ENCODE measurements at places on chromosomes 5 and 9. TPM values are rescaled to one million over a fixed set of nuclear protein-coding genes. Genes with fewer than 3 reads are reported as not detected.

- peak; percentile 50 for DNase-seq
Observed at GRCh38 chr9:122350577-122351355, 20.1 kb upstream of the PTGS1 start.

- DNase-seq = no peak
Observed at GRCh38 chr9:97459326-97459725, 42.1 kb upstream of the TMOD1 start.

AQP7 gene
- total RNA-seq = 3.6 TPM

GRCh38 chr5:1371218-1371971 lies 26.5 kb upstream of the CLPTM1L start:
- no peak for DNase-seq

GRCh38 chr5:15501091-15501791 lies 1.3 kb downstream of the FBXL7 start:
- peak; percentile 15 for DNase-seq

ANKRD20A1 gene
- total RNA-seq = not detected

- no peak for DNase-seq
Observed at GRCh38 chr5:53411388-53411787, 69.0 kb upstream of the FST start.

DNA sequence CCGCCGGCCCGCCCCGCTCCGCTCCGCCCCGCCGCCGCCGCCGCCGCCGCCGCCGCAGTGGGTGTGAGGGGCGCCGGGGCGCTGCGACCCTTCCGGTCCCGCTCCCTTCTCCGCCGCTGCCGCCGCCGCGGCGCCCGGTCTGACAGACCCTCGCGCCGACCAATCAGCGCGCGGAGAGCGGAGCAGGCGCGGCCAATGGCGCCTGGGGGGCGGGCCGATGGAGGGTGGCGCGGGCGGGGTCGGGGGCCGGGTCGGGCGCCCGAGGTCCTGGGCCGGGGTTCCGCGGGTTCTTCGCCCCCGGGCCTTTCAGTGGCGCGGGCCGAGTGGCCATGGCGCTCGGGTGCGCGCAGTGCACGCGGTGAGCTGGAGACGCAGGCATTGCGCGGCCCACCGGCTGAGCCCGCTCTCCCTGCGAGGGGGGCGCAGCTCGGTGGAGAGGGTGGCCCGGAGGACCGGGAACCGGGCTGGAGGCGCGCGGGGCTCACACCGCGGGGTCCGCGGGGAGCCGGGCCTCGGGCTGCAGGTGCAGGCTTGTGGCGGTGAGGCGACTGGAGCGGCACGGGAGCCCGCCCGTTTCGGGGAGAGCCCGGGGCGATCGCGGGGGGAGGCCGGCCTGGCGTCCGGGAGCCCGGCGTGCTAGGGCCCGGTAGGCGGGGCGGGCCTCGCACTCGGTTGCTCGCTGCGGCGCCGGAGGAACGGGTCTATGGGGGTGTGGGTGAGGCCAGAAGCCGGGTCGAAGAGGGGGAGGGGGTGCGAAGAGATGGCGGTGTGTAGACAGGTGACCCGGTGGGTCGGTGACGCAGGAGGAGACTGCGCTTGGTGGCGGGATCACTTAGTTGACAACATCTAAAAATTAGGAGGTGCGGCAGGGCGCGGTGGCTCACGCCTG lies at the start of gene MAPK9:
Gene MAPK9, minus strand, starts transcription at position 141 of the 889 bp plus-strand sequence. CDS start 11,522 bp downstream, outside the sequence.
- DNase-seq = peak; percentile 69

ZNF883 gene
- total RNA-seq = 0.13 TPM

DNA sequence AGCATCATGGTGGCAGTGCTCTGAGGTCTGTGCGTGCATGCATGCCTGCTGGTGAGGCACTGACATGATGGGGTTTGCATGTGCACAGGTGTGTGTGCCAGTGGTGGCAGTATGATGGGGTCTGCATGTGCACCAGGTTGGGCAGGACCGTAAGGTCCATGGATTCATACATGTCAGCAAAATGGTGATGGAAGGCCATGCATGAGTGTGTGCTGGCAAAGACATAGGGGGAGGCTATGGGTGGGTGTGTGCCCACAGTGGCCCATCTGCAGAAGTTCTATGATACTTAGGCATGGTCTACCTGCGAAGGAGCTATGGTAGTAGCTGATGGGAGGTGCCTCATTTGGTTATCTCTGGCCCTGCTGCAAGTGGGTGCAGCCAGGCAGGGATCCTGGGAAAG lies 348.0 kb upstream of the TARS1 start:
- no peak for DNase-seq

FGF1 gene
- 2.1 TPM for total RNA-seq

DNA sequence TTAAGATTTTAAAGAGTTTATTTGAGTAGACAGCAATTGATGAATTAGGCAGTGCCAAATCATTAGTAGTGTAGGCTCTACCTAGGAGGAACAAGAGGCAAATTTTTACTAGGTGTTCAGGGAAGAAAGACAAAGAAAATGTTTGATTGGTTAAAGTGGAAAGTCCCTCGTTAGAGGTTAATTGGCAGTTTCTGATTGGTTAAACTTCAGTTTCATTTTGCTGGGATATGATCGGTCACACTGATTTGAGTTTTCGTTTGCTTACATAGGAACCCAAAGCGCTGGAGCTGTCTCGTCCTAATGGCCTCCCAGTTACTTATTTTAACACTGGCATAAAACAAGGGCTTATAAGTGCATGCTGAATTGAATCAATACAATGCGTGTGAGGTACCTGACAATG lies 15.1 kb downstream of the DMAC1 start:
- DNase-seq = no peak

- DNase-seq = no peak
Observed at GRCh38 chr5:60943624-60944023, 1.2 kb downstream of the ERCC8 start.

- no peak for DNase-seq
Observed at GRCh38 chr5:156687514-156687913, 162.6 kb upstream of the PPP1R2B start.

DNA sequence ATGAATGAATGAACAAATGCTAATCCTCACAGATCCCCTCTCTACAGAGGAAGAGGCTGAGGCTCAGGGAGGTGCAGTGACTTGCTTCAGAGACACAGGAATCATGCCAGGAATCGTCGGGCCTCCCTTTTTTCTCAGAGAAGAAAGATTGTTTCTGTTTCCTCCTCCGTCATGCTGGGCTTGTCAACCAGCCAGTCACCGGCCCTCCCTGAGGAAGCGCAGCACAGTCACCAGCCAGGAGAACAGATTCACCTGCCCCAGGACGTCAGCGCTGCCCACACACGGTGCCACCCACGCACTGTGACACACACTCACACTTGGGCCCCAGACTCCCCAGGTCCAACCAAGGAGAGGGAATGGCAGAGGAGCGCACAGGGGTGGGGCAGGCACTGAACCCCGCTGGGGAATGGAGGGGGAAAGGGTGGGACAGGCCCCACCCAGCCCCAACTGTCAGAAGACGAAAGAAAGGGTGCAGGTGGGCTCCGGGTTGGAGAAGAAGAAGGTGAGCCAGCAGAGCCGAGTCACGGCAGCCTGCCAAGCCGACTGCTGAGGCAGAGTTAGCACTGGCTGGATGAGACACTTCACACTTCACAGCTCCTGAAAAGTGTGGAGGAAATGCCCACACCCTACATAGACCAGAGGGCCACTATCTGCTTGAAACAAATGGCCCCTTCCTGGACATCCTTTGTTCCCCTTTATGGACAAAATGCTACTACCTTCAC lies 13.8 kb upstream of the ERGIC1 start:
- DNase-seq = no peak

DNA sequence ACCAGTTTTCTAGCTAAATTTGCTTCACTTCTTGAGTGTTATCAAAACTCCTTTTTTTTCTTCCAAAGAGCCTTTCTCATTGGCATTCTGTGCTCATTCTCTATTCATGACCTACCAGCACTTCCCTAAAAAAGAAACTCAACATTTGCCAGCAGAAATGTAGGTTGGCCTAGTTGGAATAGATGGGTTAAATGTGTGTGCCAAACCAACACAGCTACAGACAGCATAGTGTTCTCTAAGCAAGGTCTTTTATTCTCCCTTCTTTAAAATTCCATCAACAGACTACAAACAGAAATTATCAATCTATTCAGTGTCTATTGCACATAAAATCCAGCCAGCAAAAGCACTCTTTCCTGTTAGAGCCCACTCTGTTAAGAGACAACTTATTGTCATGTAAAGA lies 255.8 kb upstream of the PUM3 start:
- DNase-seq = no peak

- DNase-seq = no peak
Observed at GRCh38 chr5:171275841-171276544, 33.1 kb upstream of the TLX3 start.

- DNase-seq = no peak
Observed at GRCh38 chr5:168472329-168472728, 13.9 kb upstream of the RARS1 start.

PAPPA gene
- total RNA-seq = 2.1 TPM

Measured in gastrocnemius medialis (tissue), 4 donors.